ENCODE measurements at places on chromosomes 2 and 18.

GRCh38 chr2:74029714-74030397 lies 45.1 kb downstream of the TET3 start:
- no peak for DNase-seq

GRCh38 chr2:182186132-182186735 lies 200.6 kb downstream of the PPP1R1C start:
- peak; percentile 28 for DNase-seq

GRCh38 chr2:176415937-176416499 lies 146.8 kb downstream of the MTX2 start:
- no peak for DNase-seq

- no peak for DNase-seq
These were observed 250.5 kb upstream of the MYT1L start for GRCh38 chr2:2581331-2582159.

- no peak for DNase-seq
These were observed 29.2 kb upstream of the PPP4R1 start for GRCh38 chr18:9643549-9643948.

DNA sequence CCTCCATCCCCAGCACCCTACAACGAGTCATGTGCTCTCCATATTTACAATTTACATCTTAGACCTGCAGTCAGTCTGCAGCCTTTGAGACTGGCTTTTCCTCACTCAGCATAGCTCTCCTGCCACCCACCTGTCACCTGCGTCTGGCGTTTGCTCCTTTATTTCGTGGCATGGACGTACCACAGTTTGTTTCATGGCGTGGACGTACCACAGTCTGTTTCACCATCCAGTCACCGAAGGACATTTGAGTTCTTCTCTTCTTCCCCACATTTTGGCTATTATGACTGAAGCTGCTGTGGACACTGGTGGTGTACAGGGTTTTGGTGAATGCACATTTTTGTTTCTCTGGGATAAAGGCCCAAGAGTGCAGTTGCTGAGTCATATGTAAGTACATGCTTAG lies 141.8 kb upstream of the CTDP1 start:
- DNase-seq, result no peak

DNA sequence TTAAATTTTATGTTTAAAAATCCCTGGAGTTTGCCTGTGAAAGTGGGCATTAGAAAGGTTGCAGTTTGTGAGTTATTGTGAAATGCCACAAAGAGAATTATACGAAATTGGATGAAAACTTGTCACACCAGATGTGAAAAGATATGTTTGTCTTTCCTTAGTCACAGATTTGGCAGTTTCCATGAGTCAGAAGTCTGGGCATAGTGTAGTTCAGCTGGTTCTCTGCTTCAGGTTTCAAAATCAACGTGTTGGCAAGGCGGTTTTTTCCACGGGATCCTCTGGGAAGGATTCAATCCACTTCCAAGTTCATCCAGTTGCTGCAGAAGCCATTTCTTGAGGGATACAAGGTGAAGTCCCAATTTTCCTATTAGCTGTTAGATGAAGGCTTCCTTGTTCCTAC lies 658.0 kb upstream of the CDH2 start:
- DNase-seq, result no peak

GRCh38 chr18:39564716-39565115 lies 1999.1 kb upstream of the CELF4 start:
- no peak for DNase-seq

- no peak for DNase-seq
These were observed 35.4 kb upstream of the AGFG1 start for GRCh38 chr2:227436436-227437174.

GRCh38 chr2:101200676-101201075 lies 49.5 kb upstream of the TBC1D8 start:
- no peak for DNase-seq

GRCh38 chr2:190980630-190981209 lies 33.3 kb downstream of the STAT1 start:
- DNase-seq, result no peak

- DNase-seq, result peak; percentile 13
These were observed 156.4 kb downstream of the DSEL start for GRCh38 chr18:67359873-67360838.

- no peak for DNase-seq
These were observed 119.4 kb upstream of the HS6ST1 start for GRCh38 chr2:128438091-128438490.

DNA sequence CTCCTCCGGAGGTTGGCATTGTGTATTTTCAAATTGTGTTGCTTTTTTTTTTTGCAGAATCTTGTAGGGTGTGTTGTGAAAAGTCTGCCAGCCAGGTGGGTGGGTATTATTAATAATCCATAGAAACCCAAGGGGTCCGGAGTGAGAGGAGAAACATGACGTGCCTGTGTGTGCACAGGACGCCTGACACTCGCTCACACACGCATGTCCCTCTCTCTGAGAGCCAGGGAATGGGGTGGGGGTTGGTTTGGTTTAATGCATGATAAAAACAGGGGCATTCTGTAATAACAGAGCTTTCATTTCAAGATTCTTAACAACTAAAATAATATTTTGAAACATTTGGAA lies 224.8 kb downstream of the FAM210A start:
- no peak for DNase-seq

DNA sequence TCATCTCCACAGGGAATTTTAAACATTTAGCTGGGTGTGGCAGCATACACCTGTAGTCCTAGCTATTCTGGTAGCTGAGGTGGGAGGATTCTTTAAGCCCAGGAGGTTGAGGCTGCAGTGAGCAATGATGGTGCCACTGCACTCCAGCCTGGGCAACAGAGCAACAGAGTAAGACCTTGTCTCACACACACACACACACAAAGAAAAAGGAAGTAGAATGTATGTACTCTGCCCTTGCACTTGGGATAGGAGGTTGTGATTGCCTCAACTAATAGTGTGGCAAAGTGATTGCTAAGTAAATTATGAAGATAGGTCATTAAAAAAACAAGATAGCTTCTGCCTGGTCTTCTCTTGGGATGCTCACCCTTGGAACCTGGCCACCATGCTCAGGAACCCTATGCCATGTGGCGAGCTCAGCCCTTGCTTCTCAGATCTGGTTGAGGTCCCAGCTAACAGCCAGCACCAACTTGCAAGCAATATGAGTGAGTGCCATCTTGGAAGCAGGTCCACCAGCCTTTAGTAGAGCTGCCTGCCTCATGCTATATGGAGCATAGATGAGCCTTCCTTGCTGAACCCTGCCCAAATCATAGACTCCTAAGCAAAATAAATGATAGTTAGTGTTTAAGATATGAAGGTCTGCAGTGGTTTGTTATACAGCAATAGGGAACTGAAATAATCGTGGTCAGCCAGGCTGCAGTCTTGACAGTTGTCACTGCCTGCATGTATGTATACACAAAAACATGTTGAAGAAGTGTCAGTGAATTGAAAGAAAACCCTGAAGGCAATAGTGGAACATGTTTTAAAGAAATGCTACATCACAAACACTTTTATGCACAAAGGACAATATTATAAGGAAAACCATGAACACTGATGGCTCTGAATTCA lies 30.1 kb upstream of the PNO1 start:
- DNase-seq, result peak; percentile 66

GRCh38 chr2:24691806-24692205 lies 101.4 kb downstream of the PTRHD1 start:
- no peak for DNase-seq

- no peak for DNase-seq
These were observed 79.6 kb downstream of the EFEMP1 start for GRCh38 chr2:55843994-55844345.

- DNase-seq, result peak; percentile 44
These were observed 5.2 kb downstream of the ZFP36L2 start for GRCh38 chr2:43221124-43221762.

- DNase-seq, result no peak
These were observed 36.8 kb downstream of the KCTD1 start for GRCh38 chr18:26511339-26512071.

GRCh38 chr2:188798159-188798558 lies 176.0 kb upstream of the COL3A1 start:
- no peak for DNase-seq

Measured in GM12865 (cell line).